ENCODE measurements at places on chromosomes 2 and 18. TPM values are rescaled to one million over a fixed set of nuclear protein-coding genes. Genes with fewer than 3 reads are reported as not detected.

DNA sequence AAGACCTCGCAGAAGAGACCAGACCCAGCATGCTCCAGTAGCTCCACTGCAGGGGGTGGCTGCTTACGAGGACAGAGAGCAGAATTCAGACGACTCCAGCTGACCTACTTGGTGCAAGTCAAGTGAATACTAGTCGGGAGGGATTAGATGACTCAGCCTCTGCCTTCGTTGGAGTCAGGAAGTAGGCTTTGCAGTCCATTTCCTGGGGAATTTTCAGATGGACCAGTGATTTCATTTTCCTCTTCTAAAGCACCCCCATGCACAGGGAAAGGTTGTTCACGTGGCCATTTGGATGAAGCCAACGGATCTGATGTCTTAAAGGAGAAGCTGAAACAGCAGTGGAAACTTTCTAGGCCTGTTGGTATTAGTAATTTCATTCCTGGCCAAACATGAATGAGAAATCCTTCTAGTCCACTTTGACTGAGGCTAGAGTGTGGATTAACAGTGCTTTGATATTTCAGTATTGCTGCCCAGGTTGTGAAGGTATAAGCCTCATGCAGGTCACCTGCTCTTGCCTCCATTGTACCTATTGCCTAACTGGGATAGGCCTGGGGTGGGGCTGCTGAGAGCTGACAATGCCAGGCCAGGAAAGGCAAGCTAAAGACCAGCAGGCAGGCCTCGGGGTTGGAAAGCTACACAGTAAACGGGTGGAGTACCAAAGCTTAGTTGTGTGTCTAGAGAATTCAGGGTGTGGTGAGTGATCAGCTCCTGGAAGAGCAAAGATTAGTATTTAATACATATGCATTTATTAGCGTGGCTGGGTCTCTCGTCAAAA lies 117.6 kb upstream of the FOSL2 start:
- peak; percentile 88 for DNase-seq

DNA sequence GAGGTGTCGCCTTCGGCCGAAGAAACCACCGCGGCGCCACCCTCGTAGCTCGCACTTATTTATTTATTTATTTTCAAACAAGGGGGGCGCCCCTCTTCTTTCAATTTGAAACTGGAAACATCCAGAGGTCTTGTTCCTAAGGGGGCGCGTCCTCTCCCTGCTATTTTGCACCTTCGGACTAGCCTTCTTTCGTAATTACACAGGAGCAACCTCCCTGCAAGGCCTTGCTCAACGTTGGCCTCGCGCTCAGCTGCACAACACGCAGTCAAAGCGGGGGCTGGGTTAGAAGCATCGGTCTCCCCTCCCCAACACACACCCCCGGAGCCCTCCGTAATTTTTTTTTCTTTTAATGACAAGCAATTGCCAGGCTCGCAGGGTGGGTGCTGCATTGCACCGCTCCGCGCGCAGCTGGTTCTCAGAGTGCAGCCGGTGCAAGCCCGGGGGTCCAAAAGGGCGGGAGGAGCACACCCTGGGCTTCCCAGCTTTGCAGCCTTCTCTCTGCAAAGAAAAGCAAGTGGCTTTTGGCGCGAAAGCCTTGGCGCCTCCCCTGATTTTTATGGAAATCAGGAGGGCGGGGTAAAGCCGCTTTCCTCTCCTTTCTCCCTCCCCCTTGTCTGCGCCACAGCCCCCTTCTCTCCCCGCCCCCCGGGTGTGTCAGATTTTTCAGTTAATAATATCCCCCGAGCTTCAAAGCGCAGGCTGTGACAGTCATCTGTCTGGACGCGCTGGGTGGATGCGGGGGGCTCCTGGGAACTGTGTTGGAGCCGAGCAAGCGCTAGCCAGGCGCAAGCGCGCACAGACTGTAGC lies at the start of gene MYCN:
MYCN (plus strand) TSS at position 697 of the 807 bp plus-strand sequence. CDS start 1,515 bp downstream, outside the sequence.
- peak; percentile 55 for DNase-seq

DNA sequence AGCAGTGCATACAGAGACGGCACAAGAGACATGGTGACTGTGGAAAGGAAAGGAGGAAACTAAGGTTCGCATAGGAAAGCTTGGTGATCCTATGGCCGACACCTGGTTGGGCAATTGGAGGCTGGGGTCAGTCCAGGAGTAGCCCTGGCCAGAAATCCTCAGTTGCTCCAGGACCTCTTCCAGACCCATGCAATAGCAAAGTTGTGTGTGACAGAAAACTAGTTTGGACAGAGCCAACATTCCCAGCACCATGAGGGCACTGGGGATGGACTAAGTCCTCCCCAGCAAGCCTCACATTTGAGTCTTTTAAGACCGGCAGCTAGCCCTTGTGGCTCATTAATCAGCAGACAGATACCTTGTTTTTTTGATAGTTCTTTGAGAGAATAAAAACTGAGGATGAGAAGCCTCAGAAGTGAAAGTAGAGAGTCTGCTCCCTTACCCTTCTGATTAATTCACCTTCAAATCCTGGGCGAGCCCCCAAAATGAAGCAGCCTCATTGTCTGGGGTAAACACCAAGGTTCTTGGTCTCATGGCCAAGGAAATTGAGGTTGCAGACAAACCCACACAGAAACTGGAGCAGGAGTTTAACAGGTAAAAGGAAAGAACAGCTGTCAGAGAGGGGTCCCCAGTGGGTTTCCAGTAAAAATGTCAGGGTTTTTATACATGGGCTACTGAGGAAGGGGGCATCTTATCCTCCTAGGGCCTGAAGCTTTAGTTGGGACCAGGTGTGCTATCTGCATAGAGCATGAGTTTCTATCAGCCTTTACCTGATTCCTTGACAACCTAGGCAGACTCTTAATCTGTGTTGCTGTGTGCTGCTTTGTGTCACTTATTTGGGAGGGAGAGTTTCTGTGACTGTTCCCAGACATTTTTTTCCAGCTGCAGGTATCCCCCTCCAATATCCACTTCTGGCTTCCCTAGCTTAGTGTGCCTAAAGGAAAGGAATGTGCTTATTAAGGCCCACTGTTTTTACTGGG lies 39.1 kb downstream of the STK17B start:
- DNase-seq = no peak

The CABLES1 gene
- 16.8 TPM for total RNA-seq

The RESP18 gene
- total RNA-seq = not detected
